Gastrocnemius medialis (tissue), 4 donors: ENCODE measurements at places on chromosomes 5 and 9. TPM values are rescaled to one million over a fixed set of nuclear protein-coding genes. Genes with fewer than 3 reads are reported as not detected.

SETD9 gene
- 13.5 TPM for total RNA-seq

DBH gene
- total RNA-seq = not detected

GABRA1 gene
- total RNA-seq = not detected

ASS1 gene
- 83.4 TPM for total RNA-seq

PCDHA4 gene
- not detected for total RNA-seq

MPDZ gene
- total RNA-seq = 28.7 TPM

DNAI1 gene
- total RNA-seq = not detected

PCSK1 gene
- 1.4 TPM for total RNA-seq

DNA sequence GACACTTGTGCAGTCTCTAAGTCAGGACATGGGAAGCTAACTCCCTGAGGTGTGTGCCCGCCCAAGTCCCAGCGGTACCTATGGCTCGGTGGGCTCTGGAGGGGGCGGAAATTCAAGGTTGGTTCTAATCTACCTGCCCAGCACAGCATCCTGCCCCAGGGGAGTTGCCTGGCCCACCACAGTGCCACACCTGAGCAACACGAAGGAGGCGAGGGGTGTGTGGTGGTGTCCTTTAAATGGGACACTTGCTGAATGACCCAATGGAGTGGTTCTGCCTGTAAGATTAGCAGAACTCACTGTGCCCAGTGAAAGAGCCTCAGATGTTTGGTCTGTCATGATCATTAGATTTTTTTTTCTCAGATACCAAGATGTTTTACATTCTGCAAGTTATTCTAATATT is 70.7 kb upstream of the OTULINL start:
- DNase-seq = no peak

DNA sequence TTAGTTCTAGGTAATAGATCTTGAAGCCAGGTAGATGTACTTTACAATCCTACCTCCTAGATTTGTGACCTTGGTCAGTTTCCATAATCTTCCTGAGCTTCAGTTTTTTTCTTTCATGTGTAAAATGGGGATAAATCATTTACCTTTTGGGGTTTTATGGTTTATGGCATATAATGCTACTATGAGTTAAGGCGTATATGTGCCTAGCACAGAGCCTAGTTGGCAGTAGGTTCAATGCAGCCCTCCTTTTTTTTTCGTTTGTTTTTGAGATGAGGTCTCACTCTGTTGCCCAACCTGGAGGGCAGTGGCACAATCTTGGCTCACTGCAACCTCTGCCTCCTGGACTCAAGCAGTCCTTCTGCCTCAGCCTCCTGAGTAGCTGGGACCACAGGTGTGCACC is 28.8 kb downstream of the EGFLAM start:
- no peak for DNase-seq

- no peak for DNase-seq
Measured at GRCh38 chr9:69444021-69444420, 119.0 kb downstream of the ENTREP1 start.

DNA sequence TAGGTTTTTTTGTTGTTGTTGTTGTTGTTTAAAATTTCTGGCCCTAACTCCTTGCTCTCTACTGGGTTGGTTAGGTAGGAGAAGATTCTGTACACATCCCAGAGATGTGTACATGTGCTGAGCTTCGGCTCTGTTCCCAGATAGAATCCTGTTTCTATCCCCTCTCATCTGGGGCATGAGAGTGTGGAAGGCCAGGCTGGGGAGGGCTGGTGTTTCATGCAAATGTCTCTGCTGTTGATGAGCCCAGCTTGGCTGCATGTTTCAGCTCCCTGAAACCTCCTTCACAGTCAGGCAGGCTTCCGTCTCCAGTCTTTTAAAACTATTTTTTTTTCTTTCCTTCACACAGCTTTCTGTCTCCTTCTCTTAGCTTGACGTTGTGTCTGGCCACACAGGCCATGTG is 526.9 kb upstream of the KLF4 start:
- no peak for DNase-seq

DNA sequence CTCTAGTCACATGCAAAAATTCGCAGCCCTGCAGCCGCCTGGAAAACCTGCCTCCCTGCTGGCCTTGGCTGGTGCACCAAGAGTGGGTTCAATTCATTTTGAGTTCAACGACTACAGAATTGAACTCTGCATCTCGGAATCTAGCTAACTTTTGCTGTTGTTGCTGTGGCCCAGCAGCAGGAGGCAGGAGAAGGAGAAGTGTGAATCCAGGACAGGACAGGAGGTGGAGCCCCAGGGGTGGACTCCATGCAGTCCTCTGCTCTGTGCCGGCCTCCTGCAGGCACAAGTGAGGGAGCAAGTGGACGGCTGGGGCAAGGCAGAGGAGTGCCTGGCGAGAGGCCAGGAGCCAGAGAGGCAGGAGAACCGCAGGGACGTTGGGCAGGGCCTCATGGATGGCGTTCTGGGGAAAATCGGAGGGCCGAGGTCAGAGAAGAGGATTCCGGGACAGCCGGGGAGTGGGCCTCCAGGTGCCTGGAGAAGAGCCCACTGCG is 214.2 kb downstream of the FANCC start:
- peak; percentile 37 for DNase-seq

DNA sequence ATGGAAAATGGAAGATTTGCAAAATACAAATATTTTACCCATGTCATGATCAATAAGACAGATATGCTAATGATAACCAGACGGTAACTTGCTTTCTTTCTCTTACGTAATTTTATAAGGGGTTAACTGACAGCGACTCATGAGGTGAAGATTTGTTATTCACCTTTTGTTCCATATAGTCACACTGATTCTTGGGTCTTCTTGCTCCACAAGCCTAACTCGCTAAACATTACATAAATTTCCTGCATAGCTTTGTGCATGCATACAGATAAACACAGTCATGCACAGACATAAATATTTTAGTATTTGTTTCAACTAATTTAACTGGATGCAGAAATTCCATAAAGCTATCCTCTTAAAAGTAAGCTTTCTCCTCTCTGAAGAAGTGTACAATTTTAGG is 225.9 kb downstream of the VPS13A start:
- no peak for DNase-seq

DNA sequence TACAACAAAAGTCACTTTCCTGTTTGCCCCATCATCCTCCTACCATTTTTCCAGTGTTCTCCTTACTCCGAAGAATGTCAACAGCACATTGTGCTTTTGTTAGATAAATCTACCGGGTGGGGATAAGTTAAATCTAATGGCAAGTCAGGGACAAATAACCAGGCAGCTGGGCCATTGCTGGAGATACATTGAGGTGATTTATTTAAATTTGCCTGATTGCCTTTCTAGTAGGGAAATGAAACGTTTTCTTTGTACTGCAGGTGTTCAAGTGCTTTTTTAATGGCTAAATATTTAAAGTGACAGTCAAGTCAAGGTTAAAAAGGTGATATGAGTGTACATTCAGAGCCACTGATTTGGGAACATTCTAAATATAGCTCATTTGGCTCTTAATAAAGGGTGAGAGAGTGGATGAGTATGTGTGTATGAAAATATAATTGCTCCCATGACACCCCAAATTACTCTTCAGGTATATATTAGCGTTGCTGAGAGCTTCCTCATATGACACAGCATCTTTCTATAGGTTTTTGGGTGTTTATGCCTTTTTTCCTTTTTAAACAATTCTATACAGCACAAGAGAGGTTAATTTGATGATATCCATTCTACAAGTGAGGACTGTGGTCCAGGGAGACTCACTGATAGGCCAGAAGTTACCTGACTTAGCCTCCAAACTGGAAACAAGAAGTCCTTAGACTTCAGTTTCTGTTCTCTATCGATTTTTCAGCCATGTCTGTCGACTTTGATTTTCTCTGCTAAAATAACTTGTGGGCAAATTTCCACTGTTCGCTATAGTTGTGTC is 51.9 kb downstream of the DMRT2 start:
- DNase-seq = no peak

DNA sequence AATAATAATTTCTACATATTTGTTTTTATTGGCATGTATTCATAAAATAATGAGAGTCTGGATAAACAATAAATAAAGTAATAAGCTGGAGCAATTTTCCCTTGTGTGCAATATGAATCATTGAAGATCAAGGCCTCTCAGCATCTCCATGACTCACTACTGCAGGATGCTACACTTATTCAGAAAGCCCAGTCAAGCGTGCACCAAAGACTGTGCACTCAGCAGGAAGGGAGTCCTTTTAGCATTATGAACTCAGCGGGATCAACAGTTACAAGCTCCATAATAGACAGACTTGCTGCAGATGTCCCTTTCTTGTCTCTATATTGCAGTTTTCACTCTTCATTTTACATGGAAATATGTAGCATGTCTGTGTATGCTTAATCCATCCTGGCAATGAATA is 485.3 kb downstream of the CDH9 start:
- DNase-seq = no peak

DNA sequence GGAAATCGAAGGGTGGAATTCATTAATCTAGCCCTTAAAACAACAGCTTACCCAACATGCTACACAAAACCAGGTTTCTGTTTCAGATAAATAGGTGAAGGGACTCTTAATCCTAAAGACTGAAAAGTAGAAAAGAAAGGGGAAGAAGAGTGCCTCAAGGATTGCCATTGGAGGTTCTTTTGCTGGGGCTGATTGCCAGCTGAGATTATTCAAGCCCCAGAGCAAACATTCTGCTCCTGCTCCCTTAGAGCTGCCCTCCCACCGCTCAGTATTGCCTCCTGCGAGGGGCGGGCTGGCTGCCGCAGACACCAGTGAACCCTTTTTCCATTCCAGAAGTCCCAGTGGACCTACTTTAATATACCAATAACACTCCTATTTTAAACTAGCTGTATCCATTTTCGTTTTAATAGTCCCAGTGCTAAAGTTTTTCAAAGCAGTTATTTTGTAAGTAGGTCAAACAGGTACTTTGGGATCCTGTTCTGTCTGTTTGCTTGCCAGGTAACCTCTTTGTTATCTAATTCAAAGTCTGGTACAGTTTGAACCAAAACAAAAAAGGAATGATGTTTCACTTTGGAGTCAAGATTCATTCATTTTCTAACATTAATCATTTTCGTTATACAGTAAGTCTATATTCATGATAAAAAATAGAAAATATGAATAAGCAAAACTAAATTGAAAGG is 38.6 kb downstream of the HMGCS1 start:
- DNase-seq = no peak

- DNase-seq = no peak
Measured at GRCh38 chr9:105027084-105027483, 99.1 kb upstream of the ABCA1 start.

GRCh38 chr9:135198144-135198543 is 110.7 kb downstream of the OLFM1 start:
- DNase-seq = no peak

GRCh38 chr5:55570026-55570425 is 35.3 kb upstream of the PLPP1 start:
- no peak for DNase-seq

DNA sequence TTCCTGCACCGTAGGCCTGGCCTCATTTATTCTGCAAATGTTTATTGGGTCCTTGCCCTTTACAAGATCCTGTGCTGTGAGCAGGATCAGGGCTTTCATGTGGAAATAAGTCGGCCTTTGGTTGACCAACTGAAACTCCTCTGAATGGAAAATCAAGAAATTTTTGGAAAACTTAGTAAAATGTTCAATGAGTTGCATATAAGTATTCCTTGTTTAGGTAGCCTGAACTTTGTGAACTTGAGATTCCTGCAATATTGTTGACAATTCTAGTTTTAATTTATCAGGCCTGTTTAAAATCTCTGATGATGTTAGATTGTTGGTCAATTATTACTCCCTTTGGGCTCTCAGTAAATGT is 1.1 kb downstream of the MAML1 start:
- no peak for DNase-seq

GRCh38 chr5:56620903-56621677 is 194.3 kb upstream of the MAP3K1 start:
- DNase-seq = no peak

DNA sequence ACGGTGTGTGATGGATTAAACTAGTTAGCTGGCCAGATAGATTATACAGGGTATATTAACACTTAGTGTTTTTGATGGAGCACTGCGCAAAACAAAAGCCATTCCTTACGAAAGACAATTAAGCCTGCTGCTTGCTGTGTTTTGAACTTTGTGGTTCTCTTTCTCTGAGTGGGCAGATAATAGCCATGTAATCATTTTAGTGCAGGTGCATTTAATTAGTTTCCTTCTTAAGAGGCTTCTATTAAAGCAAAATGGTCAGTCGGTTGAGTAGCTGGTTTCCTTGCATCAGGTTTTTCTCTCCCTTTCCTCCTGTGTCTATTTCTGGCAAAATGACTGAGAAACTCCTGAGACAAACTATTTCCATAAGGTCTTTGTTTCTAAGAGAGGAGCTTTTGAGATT is 512.5 kb downstream of the DMAC1 start:
- no peak for DNase-seq

- DNase-seq = no peak
Measured at GRCh38 chr9:106970219-106970975, 107.4 kb downstream of the ZNF462 start.

DNA sequence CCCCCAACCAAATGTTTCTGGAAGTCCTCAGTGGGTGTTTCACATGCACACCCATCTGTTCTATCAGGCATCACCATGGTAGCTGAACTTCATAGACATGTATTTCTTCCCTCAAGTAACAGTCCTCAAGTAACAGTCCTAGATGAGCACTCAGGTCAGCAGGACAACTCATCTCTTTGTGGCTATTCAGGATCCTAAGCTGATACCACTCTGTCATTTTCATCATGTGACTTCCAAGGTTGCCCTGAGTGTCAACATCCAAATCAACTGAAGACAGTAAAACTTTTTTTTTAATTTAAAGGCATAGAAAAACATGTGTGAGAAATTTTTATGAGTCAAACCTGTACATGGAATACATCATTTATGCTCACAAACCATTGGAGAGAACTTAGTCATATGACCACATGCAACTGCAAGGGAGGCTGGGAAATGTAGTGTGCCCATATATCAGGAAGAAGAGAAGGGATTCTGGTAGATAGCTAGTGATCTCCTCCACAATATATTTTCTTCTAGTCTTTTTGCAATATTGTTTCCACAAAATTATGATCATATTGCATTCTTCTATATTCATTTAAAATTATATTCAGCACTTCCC is 64.2 kb upstream of the FST start:
- no peak for DNase-seq

- DNase-seq = no peak
Measured at GRCh38 chr9:76571743-76572146, 112.8 kb downstream of the GCNT1 start.

GRCh38 chr9:69674716-69675438 is 2.7 kb upstream of the APBA1 start:
- no peak for DNase-seq

DNA sequence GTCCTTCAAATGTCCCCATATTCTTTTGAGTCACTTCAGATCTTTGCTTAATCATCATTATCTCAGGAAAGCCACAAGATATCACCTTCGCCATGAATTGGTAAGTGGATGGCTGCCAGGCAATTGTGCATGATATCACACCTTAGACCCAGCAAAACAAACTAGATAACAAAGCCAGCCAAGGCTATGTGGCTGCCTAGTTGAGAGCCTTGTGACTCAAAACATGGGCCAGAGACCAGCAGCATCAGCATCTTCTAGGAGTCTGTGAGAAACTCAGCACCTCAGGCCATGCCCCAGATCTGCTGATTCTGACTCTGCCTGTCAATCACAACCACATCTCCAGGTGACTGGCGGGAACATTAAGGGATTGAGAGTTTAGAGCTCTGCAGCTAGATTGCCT is 82.8 kb downstream of the SLIT3 start:
- DNase-seq = no peak
